ENCODE measurements at places on chromosomes 11 and 22.
A peak's percentile ranks its signal among the peaks of the same experiment; 100 is the strongest.

DNA sequence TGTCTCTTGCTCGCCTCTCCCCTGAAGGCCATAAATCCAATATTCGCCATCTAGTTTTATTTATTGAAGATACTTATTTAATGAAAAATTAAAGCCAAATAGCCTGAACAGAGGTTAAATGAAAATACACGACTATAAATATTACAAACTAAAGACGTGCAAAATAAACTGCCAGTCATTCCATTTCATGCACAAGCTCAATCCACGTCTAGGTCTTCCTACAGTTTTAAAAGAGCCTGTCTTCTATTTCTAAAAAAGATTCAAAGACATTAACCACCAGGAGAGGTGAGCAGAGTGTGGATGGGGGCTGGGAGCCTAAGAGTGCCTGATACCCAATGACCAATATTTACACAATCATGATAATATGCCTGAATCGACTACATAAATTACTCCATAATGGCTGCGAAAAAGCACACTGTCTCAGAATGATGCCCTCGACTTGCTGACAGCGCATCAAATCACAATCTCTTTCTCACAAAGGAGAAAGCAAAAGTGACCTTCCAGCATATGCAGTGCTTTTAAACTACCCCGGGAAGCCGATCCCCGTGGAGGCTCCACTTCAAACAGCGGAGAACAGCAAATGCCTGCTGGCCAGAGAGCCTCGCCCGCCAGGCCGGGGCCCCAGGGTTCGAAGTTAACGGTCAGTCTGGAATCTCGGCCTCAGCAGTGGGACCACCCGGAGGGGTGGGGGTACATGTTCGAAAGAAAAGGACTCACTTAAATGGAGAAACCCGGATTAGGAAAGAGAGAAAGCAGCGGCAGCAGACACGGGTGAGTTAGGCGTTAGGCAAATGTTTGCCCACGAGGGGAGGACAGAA is 1.7 kb downstream of the FCHSD2 start:
- peak; percentile 23 for DNase-seq

DNA sequence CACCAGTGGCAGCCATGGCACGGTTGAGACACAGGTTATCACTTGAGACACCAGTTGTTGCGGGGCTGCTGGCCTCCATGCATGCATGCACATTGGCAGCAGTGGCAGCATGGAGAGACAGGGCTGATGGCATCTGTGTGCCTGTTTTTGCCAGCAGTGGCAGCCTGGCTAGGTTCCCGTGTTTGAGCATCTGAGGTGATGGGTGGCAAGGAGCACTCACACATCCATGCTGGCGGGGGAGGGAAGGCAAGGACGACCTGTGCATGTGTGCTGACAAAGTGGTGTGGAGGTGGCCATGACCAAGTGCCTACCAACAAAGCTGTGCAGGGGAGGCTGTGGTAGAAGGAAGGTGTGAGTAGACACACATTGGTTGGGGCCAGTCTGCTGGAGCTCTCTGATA is 133.5 kb downstream of the CNTN5 start:
- no peak for DNase-seq

DNA sequence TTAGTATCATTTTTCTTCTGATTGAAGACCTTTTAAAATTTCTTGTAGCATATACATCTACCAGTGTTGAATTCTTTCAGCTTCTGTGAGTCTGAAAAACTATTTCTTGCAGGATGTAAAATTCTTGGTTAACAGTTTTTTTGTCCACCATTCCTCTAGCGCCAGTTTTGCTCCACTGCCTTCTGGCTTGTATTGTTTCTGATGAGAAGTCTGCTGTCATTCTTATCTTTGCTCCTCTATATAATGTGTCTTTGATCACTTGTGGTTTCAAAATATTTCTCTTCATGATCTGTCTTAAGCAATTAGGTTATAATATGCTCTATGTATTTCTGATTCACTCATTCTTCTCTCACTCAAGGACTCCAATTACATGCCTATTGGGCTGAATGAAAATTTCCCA is 152.3 kb downstream of the INSC start:
- no peak for DNase-seq

GRCh38 chr22:45775569-45776312 is 104.1 kb downstream of the ATXN10 start:
- no peak for DNase-seq

DNA sequence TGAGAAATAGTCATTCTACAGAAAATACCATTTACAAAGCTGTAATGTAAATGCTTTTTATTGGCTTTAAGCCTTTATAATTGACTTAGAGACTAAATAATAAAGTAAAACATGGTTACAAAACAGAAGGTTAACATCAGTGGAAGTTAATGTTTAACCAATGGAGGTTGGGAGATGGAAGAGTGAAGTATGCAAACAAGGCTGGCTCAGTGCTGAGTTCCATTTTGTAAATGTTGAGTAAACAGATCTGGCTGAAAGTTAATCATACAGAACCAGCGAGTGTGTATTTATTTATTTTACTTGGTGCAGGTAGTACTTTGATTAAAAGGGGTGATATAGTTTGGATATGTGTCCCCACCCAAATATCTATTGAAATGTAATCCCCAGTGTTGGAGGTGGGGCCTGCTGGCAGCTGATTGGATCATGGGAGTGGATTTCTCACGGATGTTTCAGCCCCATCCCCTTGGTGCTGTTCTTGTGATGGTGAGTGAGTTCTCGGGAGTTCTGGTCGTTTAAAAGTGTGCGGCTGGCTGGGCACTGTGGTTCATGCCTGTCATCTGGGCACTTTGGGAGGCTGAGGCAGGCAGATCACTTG is 827.4 kb downstream of the OPCML start:
- peak; percentile 12 for DNase-seq

DNA sequence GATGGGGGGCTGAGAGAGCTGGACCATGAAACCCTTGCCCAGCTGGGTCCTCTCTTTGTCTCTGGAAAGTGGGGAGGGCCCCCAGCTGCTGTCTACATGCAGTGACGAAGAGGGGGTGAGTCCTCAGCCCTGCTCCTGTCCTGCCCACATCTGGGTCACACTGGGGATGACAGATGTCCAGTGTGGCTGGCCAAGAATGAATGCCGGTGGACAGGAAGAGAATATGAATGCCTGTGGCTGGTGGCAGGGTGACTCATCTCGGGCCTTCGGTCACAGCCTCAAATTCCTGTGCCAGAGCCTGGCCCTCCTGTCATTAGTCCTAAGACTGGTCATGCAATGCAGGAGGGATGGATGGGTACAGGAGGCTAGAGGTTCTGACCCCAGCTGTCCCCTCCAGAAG is 2.2 kb upstream of the PNPLA3 start:
- no peak for DNase-seq

GRCh38 chr11:77668760-77669159 is 31.2 kb upstream of the CLNS1A start:
- DNase-seq: no peak

GRCh38 chr11:129377739-129378138 is 2.1 kb downstream of the BARX2 start:
- DNase-seq: no peak

GRCh38 chr11:103051981-103052380 is 40.0 kb downstream of the DCUN1D5 start:
- no peak for DNase-seq

- DNase-seq: no peak
Observed at GRCh38 chr11:13868710-13869397, 93.7 kb upstream of the SPON1 start.

- no peak for DNase-seq
Observed at GRCh38 chr11:65616575-65617001, 1.0 kb downstream of the PCNX3 start.

GRCh38 chr11:83692675-83693074 is 406.5 kb upstream of the CCDC90B start:
- no peak for DNase-seq

GRCh38 chr22:30304495-30305244 is 15.4 kb upstream of the CASTOR1 start:
- DNase-seq: no peak

GRCh38 chr11:133776671-133777367 is 68.5 kb downstream of the SPATA19 start:
- no peak for DNase-seq

DNA sequence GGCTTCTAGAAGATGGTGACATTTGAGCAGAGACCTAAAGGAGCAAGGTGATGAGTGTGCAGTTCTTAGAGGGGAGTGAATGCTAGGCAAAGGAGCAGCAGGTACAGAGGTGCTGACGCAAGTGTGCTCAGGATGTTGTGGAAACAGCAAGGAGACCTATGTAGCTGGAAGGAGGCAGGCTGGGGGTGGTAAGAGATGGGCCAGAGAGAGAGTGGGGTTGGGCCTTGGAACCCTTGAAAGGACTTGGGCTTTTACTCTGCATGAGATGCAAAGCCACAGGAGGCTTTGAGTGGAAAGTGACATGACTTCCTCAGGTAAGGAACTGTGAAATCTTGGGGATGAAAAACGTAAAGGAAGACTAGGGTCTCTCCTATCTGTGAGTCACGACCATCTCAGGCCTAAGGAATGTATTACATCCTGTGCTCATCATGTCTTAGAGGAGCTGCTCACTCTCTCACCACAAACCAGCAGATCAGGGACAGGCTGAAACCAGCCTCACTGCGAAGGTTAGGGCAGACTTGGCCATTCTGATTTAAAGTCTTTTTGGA is 65.4 kb downstream of the MICAL2 start:
- no peak for DNase-seq

- DNase-seq: no peak
Observed at GRCh38 chr22:46123694-46124382, 26.5 kb upstream of the PPARA start.

DNA sequence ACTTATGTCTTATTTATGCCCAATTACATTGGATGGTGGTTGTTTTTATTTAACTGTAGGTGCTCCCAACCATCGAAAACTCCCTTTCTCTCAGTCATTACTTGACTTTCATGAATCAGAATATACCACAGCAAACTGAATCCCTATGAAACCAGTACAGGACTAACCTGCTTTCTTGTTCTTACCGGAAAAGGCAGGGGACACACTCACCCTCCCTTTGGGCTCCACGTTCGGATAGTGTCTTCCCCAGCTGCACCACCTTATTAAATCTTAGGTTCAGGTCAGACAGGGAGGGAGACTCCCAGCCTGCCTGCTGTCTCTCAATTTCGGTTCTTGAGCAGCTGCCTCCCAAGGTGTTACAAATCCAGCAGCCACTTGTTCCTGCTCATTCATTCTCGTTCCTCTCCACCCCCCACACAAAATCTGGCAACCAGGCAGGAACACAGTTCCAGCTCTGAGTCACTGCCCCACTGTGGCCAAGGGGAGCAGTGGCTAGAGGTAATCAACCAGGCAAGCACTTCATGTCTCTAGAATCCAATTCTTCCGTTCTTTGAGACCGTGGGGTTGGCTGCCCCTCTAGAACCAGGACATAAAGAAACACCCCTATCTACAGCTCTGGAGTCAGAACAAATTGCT is 133.0 kb downstream of the PLEKHA7 start:
- no peak for DNase-seq

GRCh38 chr22:46703996-46704370 is 34.1 kb downstream of the CERK start:
- no peak for DNase-seq

GRCh38 chr11:79236541-79236971 is 204.3 kb downstream of the TENM4 start:
- DNase-seq: no peak

DNA sequence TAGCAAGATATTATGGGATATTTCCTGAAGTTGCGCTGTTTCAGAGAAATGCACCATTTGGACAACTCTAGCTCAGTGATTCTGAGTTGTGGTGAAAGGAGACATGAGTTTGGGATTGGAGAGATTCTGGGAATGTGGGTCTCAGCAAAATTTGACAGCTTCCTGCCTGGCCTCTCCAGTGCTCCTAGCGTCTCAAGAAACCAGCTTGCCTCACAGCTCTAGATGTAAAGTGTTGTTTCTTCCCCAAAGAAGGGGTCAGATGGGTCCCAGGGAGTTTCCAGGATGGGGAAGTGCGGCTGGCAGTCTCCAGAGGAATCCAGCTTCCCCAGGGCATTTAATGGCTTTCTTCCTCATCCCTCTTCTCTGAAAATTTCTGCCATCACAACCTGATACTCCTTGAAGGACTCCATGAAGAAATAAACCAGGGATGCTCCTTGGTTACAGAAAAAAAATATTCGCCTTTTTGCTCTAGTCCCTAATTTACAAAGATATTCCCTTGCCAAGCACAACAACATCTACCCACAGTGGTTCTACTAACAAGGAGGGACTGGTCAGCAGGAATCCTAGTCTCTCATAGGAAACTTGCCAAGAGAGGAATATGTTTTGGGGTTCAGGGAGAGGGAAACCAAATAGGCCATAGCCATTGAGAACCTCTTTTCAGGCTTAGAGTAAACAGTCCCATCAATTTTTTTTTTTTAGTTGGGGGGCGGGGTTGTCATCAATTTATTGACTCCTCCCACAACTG is 185.4 kb upstream of the E2F8 start:
- no peak for DNase-seq

DNA sequence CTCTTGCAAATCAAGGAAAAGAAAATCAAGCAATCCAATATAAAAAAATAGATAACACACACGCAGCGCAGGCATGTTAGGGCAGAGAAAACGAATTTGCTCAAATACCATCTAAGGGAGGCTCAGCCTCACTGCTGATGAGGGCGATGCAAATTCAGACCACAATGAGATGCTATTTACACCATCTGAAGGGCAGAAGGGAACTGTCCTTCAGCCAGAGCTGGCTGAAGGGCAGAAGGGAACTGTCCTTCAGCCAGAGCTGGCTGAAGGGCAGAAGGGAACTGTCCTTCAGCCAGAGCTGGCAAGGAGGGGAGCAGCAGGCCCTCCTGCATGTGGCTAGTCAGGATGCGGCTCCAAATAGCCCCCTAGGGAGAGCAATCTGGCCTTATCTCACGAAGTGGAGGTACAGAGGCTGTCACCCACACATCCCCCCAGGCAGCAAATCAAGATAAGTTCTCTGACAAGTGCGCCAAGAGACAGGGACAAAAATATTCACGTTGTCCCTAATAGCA is 7.6 kb upstream of the SLC39A13 start:
- DNase-seq: no peak

DNA sequence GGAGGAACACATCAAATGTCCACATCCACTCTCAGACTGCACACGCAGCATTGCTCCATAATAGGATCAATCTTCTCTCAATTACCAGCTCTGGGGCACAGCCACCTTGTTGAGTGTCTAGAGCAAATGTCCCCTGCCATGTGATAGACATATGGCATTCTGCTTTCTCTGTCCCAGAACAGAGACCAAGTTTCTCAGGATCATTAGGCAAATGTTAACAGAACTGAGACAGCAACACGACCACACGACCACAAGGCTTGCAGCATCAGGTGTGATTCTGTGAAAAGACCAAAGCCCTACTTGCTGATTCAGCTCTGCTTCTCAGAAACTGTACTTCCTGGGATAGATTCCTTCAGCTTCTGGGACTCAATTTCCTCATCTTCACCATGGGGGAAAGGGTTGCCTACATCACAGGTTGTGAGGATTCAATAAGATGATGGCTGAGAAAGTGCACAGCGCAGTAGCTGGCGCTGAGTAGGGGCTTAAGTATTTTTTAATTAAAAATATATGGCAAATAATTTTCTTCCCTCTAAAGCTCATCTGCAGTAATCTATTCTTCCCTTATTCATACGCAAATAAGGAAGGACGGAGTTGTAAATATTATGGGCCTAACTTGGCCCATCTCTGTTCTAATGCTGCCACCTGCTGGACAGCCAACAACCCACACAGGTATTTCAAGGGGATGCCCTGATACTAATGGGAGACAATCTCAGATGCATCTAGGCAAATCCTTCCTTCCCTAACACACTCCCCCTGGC is 54.3 kb upstream of the USP47 start:
- peak; percentile 73 for DNase-seq

GRCh38 chr11:79152511-79152910 is 288.3 kb downstream of the TENM4 start:
- DNase-seq: no peak

- no peak for DNase-seq
Observed at GRCh38 chr11:15177491-15177890, 62.8 kb downstream of the INSC start.

- DNase-seq: peak; percentile 67
Observed at GRCh38 chr22:42649246-42650099, at the start of gene CYB5R3. CYB5R3 (minus strand) TSS chr22:42649392; CDS start chr22:42649315, 77 bp downstream.
